HepG2 (cell line): ENCODE measurements at places on chromosomes 4 and X. TPM values are rescaled to one million over a fixed set of nuclear protein-coding genes. Genes with fewer than 3 reads are reported as not detected.

DSPP gene
- not detected in 2 replicates for total RNA-seq

TKTL1 gene
- total RNA-seq = not detected in 2 replicates

ART3 gene
- not detected in 2 replicates for total RNA-seq

EIF4E gene
- 194 and 288 TPM in 2 replicates for total RNA-seq

ZXDB gene
- total RNA-seq = 4.5 and 6.8 TPM in 2 replicates

GASK1B gene
- total RNA-seq = 40.4 and 50.0 TPM in 2 replicates

OTOP1 gene
- not detected in 2 replicates for total RNA-seq

AMOT gene
- 0.83 and 0.91 TPM in 2 replicates for total RNA-seq

RHOXF1 gene
- not detected in 2 replicates for total RNA-seq

SSX3 gene
- total RNA-seq = not detected in 2 replicates

RAP1GDS1 gene
- 42.5 and 48.2 TPM in 2 replicates for total RNA-seq

ENOPH1 gene
- 64.3 and 80.0 TPM in 2 replicates for total RNA-seq

GNRHR gene
- not detected in 2 replicates for total RNA-seq

CRLF2 gene
- not detected in 2 replicates for total RNA-seq

FGFR3 gene
- 40.2 and 103 TPM in 2 replicates for total RNA-seq

PLXNA3 gene
- total RNA-seq = 0.90 and 5.8 TPM in 2 replicates

RAI2 gene
- not detected in 2 replicates for total RNA-seq

IBSP gene
- not detected in 2 replicates for total RNA-seq

CPE gene
- total RNA-seq = 94.9 and 268 TPM in 2 replicates

CTAG1A gene
- not detected in 2 replicates for total RNA-seq

FREM3 gene
- not detected in 2 replicates for total RNA-seq

PRSS12 gene
- total RNA-seq = 0.02 and 0.08 TPM in 2 replicates

PAGE2 gene
- total RNA-seq = not detected in 2 replicates

LIMCH1 gene
- total RNA-seq = not detected in 2 replicates

IL2RG gene
- not detected in 2 replicates for total RNA-seq

SATL1 gene
- not detected in 2 replicates for total RNA-seq
